Upper lobe of left lung (tissue), 6 donors: ENCODE measurements at places on chromosomes 16 and 17.

GRCh38 chr16:31385680-31386079 is 7.5 kb upstream of the ITGAD start:
- DNase-seq = no peak

DNA sequence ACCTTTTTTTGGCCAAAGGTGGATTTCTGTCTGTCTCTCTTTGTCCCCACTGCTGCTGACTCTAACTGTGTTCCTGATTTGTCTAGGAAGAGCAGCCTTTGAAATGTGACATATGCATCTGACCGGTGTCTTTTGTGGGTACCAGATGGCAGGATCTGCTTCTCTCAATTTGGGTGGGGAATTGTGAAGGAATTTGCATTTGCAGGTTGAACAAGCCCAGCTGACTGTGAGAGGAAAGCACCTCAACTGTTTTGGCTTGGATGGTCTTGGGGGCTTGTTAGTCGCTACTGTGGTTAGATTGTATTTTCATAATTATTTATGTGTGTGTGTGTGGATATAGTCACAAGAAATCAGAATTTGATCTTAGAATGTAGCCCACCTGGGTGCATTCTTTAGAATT is 37.7 kb upstream of the LCMT1 start:
- DNase-seq = no peak

DNA sequence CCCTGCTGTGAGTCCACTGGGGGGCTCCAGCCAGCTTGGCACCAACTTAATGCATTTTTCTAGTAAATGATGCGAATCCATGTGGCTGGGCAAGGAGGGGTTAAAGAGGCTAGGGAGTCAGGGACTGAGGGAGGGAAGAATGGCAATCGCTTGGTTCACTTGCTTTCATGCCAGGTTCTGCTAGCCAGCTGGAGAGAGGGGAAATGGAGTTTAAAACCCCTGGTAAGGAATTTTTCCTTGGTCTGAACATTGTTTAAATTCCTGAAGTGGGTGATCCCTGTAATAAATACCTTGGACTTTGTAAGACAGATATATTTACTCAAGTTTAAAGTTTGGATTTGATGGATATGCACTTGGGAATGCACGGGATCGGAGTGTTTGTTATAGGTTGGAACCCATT is 22.8 kb downstream of the ANKFN1 start:
- DNase-seq = no peak

DNA sequence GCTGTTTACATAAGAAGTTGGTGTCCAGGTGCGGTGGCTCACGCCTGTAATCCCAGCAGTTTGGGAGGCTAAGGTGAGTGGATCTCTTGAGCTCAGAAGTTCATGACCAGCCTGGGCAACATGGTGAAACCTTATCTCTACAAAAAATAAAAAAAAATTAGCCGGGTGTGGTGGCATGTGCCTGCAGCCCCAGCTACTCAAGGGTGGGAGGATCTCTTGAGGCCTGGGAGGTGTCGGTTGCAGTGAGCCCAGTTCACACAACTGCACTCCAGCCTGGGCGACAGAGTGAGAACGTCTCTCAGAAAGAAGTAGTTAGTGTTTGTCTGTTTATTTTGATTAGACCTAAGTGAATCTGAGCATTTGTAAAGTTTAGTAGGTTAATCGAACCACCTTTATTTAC is 12.8 kb downstream of the DDX19A start:
- DNase-seq = no peak

- no peak for DNase-seq
Measured at GRCh38 chr17:2011411-2012371, 13.4 kb downstream of the RTN4RL1 start.

- no peak for DNase-seq
Measured at GRCh38 chr16:83932955-83933673, 19.9 kb upstream of the OSGIN1 start.

DNA sequence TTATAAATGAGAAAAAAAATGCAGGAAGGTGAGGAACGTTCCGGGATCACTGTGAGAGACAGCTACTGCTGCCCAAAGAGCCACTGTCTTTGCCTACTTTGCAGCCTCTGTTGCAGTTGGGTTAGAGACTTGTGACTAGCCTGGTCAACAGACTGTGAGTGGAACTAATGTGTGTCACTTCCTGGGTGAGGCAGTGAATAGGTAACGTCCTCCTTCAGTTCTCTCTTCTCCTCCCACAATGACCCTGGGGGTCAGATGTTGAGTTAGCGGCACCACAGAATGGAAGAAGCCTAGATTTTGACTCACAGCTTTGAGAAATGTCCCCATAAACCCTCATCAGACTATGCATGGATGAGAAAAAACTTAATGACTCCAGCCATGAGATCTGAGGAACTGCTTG is 5.2 kb downstream of the C16orf46 start:
- no peak for DNase-seq

- peak; percentile 77 for DNase-seq
Measured at GRCh38 chr16:49867796-49868668, 12.1 kb upstream of the ZNF423 start.

GRCh38 chr17:59141860-59142259 is 13.1 kb downstream of the SKA2 start:
- no peak for DNase-seq

GRCh38 chr17:35726127-35726952 is 5.1 kb upstream of the RASL10B start:
- no peak for DNase-seq

- DNase-seq = no peak
Measured at GRCh38 chr17:74945543-74945942, 9.8 kb downstream of the OTOP3 start.

DNA sequence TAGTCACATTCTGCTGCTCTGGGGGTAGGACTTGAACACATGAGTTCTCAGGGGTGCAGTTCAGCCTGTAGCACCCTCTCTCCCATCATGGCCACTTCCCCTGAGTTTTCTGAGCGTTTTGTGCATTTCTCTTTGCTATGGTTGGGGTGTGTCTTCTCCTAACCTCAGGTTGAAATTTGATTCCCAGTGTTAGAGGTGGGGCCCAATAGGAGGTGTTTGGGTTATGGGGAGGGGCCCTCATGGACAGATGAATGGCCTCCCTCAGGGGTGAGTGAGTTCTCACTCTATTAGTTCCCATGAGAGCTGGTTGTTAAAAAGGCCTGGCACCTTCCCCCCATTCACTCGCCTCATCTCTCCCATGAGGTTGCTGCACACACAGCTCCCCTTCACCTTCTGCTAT is 101.1 kb downstream of the FOXL1 start:
- no peak for DNase-seq

DNA sequence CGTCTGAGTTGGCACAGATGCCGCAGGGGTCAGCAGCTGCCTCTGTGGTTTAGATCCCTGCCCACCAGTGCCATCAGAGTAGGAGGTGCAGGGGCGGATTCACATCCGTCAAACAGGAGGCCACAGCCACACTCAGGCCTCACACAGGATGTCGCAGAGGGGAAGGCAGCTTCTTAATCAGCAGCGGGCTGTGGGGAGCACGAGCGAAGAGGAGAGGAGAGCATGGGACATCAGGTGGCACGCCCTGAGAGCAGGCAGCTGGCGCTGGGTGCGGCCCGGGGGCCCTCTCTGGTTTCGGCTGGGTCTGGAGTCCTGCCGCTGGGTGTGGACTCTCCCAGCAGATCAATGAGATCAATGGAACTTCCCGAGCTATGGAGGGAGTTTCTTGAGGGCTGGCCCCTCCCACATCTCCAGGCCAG is 9.6 kb downstream of the LLGL2 start:
- DNase-seq = peak; percentile 35

GRCh38 chr16:17939723-17940122 is 396.8 kb downstream of the NPIPA8 start:
- no peak for DNase-seq

- no peak for DNase-seq
Measured at GRCh38 chr17:10210151-10210574, 11.8 kb upstream of the GAS7 start.

- no peak for DNase-seq
Measured at GRCh38 chr16:21026846-21027245, 123.8 kb downstream of the DNAH3 start.

GRCh38 chr17:38676706-38677504 is 2.1 kb upstream of the EPOP start:
- no peak for DNase-seq

DNA sequence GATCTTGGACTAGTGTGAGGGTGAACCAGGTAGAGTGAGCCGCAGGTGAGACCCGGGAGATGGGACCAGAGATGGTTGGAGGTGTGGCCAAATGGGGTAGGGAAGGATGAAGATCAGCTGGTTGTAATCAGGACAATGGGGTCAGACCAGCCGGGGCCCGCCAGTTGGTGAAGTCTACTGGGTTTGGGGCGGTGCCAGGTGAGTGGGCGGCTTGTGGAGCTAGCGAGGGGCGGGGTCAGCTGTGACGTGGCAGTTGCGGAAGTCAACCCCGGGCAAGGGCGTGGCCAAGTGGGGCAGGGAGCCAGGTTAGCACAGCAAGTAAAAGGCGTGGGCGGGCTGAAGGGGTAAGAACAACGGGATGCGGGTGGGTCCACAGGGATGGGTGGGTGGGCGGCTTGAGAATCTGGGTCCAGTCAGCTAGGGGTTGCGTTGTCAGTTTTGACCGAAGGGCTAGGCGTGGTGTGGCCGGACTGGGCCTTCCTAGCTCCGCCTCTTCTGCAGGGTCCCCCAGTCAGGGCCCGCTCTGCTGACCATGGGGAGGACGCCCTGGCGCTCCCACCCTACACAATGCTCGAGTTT is 25.5 kb upstream of the ALKBH5 start:
- DNase-seq = peak; percentile 97

- no peak for DNase-seq
Measured at GRCh38 chr16:84629580-84629979, 11.7 kb upstream of the COTL1 start.

DNA sequence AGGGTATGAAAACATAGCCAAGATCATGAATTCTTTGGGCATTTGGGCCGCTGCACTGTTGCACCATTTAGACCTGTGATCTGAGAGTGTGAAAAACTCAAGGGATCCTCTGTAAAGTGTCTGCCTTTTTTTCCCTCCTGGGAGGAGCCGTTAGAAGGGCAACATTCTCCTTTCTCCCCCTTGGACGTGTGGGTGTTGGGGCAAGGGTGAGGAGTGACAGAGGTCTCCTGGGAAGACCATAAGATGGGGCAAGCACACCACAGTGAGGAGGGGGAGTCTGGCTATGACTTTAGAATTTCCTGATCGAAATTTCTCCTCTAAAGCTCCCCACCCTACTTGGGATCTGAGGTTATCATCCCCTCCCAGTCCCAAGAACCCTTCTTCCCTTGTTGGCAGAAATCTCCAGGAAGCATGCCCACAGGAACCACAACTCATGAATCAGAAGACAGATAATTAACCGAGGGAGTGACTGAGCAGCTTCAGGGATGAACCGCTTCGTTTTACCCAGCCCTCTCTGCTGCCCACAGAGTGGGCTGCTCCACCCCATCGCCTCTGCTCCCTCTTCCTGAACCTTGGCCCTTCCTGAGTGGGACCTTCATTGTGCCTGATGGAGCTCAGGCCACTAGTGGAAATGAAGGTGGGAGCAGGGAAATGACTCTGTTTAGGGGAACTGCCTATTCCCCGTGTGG is 4.2 kb downstream of the ITGB3 start:
- DNase-seq = no peak

DNA sequence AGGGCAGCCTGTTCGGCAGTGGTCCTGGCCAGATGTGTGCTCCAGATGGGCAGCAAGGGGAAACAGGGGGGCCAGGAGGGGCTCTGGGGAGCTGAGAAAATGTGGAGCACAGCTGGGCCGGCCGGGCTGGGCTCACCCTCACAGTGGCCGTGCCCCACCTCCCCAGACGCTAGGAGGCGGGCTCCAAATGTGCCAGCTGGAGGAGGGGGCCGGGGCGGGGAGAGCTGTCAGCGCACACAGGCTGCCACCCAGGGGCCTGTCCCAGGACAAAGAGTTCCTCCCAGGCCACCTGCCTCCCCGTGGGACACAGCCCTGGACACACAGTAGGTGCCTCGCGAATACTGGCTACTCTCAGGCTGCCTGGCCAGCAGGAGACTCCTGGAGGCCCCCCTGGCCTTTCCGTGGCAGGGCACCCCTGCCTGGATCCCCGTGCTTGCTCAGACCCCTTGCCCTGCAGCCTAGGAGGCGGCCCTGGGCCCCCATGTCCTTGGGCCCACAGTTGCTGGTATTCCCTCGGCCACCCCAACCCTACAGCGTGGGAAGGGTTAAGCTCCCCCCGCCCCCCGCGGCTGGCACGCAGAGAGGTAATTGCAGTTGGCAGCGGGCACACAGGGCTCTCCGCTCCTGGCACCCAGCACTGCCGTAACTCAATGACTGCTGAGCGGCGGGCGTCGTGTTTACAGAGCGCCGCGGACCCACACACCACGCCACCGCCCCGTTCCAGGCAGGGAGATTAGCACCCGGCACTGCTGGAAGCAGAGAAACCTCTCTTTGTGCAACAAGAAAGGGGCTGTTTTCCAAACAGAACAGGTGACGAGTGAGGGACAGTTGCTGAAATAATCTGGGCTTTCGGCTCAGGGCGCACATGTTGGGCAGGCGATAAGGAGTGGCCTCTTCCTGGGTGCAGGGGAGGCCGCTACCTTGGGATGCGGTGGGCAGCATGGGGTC is 32.2 kb downstream of the BAHCC1 start:
- DNase-seq = peak; percentile 78

DNA sequence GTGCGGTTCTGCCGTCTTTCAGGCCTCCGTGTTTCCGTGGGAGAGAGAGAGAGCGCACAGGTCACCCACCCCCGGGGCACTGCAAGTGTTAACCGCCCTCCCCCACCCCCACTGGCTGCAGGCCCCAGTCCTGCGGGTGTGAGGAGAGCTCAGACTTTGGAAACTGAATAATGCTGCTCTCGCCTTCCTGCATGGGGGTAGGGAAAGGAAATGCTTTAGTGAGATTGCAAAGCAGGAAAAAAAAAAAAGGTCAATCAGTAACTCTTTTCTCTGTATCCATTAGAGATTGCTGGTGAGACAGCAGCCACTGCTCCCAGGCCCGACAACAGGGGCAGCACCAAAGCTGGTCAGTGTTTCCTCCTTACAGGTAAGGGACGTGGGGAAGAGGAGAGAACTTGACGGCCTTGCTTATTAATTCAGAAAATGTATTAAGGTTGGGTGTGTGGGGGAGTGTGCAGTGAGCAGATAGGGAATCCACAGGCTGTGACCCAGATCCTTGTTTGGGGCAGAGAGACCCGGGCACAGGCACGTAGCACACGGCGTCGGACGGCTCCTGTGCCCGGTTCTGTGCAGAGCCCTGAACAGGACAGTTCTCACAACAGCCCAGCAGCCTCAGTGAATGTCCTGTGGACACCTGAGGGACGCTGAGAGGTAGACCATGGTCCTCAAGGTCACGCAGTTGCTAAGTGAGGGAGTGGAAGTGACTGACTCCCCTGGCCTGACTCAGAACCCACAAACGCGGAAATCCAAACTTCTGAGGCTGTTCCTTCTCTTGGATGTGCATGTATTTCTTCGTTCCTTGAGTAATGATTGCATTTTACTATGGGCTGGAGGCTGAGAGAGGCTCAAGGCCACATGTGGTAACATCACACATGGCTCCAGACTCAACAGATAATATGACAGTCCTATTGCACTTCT is 156.5 kb downstream of the FOXL1 start:
- DNase-seq = no peak

DNA sequence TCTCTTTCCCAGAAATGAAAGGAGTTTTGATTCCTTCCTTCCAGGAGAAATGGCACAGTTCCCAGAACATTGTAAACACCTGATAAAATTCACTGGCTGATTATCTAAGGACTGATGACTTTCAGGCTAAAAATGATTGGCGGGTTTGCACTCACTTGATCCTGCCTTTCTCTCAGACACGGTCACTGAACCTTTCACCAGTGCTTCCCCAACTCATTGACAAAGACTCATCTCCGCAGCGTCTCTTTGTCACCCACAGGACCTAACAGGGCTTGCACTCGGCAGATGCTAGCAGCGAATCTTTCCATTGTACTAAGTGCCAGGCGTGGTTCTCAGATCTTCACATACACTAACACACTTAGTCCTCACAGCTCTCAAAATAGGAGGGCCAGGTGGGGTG is 7.3 kb upstream of the DHRS7C start:
- DNase-seq = no peak
